AG09319 (cell line): ENCODE measurements at places on chromosomes 12 and 14.

DNA sequence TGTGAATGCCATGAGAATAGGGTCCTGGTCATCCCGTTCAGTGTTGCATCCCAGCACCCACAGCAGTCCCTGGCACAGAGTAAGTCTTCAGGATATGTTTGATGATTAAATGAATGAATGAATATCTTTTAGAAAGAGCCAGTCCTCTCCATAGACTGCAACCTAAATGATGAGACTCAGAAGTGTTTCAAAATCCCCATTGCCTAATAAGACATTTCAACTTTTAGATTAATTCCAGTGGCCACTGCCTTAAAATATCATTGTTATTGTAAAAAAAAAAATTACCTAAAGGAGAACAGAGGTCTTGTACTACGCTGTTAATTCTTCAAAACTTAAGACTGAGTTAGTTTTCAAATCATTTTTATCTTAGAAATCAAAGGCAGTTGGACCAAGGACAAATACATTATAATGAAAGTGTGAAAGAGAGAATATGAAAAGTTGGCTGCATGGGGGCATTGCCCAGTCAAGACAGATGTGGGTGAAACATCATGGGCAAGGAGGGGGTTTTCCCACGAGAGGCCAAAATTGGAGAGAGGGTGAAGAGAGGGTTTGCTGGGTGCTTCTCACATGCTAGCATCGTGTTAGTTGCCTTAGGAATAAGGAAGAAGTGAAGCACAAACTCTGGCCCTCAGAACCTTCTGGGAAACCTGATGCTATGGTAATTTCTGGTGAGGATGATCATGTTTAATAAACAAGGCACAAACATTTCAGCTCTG is 26.3 kb upstream of the CPM start:
- no peak for DNase-seq

GRCh38 chr12:6346235-6346832 is 4.5 kb upstream of the TNFRSF1A start:
- DNase-seq = no peak

DNA sequence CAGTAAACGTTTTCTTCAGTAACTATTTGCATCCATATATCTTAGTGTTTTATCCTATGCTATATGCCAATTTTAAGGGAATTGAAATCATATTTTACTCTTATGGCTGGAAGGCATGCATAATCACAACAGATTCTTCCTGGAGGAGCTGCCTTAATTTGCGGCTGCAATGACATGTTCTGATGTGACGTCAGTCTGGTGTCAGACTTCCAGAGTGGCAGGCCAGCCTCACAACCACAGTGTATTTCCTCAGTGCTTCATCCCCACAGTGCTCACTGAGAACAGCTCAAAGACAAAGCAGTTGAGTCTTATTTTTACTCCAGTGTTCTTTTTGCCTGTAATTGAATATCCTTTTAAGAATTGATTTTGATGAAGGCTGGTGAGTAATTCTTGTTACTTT is 107.1 kb downstream of the PLEKHA5 start:
- DNase-seq = no peak

DNA sequence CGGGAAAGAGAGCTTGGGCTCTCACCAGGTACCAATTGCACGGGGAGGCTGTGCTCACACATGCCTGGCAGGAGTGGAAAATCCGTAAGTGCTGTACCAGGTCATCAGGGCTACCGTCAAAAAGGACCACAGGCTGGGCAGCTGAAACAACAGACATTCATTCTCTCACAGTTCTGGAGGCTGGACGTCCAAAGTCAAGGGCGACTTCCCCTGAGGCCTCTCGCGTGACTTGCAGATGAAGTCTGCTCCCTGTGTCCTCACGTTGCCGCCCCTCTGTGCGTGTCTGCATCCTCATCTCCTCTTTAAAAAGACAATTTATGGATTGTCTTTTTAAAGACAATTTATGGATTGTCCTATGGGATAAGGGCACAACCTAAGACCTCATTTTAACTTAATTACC is 73.8 kb upstream of the FZD10 start:
- no peak for DNase-seq

DNA sequence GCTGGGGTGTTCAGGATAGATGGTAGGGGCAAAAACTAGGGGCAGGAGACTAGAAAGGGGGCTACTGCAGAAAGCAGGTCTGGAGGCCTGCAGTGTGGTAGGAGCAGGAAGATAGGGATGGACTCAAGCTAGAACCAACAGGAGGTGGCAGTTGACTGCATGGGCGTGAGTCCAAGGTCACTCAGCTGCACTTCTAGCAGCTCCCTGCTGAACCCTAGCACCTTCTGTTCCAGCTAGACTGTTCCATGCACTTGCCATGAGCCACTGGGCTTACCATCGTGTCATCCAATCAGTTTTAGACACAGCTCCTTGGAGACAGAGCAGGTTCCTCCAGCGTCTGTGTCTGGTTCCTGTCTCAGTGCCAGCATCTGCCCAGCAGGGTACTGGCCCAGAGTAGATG is 11.3 kb upstream of the KRT8 start:
- DNase-seq = no peak
